GM10248 (cell line): ENCODE measurements at places on chromosomes 4 and X.

- DNase-seq: no peak
These were observed 537.5 kb downstream of the BCOR start for GRCh38 chrX:39560271-39560670.

DNA sequence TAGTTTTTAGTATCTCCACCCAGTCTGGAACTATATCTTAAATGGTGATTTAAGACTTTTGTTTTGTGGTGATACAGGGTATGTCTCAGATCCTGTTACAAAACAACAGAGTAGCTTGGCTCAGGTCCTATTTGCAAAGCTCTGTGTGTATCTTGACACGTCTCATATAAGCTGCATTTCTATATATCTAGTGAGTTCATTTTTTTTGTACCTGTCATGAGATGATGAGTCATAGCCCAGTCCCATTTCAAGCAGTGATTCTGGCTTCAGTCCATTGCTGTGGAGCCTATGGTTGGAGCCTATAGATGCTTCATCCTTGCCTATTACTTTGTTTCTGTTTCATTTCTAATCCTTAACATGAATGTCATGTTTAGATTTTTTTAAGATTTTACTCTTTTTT is 23.0 kb downstream of the GRXCR1 start:
- DNase-seq: no peak

DNA sequence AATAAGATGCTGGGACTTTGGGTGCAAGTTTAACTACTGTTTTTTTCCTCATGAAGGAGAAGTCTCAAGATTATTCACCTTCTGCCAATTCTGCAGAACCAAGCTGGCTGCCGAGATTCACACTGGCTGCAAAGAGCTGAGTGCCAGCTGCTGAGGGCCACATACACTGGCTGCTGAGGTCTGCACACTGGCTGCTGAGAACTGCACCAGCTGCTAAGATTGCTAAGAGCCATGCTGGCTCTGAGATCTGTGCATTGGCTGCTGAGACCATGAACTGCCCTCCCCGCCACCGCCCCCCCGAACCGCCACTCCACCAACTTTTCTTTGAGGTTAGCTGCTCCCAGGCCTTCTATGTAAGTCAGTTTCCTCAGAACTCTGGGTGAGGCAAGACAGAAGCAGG is 330.3 kb downstream of the CBLL2 start:
- DNase-seq: no peak

- no peak for DNase-seq
These were observed 2.9 kb upstream of the CCSER1 start for GRCh38 chr4:90124276-90124675.

DNA sequence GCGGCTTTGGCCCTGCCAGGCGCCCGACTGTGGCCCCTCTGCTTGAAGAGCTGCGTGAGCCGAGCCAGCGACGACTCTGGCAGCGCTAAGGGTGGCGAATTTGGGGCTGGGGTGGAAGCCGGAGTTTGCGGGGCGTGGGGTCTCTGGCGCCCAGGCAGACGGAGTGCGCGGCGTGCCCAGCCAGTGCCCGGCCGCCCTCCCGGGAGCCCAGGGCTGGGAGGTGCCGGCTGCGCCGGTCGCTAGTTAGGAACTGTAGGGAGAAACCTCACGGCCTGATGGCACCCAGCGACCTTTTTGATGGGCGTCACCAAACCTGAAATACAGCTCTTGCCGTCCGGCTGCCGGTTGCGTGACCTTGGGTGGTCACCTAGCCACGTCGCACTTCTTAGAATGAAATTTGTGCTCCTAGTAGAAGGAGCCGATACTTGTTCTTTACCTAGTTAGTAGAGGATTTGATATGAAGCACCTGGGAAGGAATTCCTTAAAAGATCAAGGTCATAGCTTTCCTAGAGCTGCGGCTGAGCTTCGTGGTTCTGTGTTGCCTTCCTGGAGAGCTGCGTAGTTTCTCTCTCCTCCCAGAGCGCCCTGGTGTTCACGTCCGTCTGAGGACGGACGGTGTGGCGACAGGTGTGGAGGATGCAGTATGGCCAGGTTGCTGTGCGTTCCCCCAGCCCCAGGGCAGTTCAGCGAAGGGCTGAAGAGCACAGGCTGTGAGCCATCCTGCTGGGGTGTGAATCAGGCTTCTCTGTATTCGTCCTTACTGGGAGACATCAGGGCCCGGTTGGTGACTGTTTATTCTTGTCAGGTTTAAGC is 680 bp downstream of the MAEA start:
- no peak for DNase-seq

DNA sequence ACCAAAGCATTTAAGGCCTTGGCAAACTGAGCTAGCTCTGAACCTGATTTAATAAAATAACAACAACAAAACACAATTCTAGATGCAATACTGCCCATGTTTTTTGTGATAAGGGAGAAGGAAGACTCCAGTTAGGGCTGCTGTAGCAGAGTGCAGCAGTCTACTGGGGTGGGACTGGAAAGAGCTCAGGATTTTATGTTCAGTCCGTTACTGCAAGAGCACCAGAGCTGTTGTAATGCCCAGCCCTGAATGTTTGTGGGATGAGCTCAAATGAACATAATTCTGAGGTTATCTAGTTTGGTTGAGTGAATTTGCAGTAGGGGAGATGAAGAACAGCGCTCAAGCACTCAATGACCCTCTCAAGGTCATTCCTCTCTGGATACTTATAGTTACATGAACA is 743.8 kb downstream of the FAT4 start:
- no peak for DNase-seq

DNA sequence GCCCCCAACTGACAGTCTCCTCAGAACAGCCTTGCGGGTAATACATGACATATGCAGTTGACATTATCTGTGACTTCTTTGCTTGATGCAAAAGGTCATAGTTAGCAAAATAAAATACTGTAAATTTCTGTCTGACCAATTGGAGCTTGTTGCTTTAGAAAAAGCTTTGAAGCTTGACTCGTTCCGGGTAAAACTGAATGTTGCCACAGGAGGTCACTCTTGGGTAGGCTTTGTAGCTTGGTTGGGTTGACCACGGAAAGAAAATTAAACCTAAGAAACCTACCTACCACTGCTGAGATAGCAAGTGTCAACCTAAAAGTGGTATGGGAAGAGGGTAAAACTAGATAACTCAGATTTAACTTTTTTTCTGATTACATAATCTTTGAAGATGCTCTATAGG is 23.2 kb downstream of the PRPS2 start:
- DNase-seq: peak; percentile 57

GRCh38 chrX:42678133-42678532 is 99.8 kb downstream of the PPP1R2C start:
- no peak for DNase-seq

DNA sequence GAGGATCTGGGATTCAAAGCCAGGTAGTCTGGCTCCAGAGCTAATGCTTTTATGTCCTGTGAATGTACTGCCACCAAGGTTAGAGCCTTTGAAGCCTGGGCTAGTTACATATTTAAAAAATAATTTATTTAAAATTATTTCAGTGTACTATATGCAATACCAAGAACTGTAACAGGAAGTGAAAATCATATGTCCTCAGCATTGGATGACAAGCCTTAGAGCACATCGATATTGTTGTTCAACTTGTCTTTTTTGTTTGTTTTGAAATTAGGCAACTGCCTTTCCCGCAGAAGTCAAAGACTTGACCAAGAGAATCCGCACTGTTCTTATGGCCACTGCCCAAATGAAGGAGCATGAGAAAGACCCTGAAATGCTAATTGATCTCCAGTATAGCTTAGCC is 73.1 kb upstream of the IL13RA1 start:
- no peak for DNase-seq

GRCh38 chrX:33285550-33285949 is 74.2 kb upstream of the DMD start:
- no peak for DNase-seq

DNA sequence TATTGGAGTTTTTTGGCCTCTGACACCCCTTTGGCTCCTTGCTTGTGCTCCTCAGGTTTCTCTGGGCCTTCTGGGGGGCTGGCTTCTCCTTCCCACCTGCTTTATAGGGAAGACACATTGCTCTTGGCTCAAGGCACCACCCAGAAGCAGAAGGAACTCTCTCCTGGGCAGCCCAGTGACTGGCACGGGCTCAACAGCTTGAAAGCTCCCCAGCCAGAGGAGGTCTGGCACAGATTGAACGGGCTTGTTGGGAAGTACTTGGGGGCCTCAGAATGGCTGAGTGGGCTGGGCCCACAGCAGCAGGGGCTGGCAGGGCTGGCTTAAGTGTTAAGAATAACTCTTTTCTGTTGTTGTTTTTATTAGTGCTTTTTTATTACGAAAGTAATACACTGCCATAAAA is 11.2 kb upstream of the ZNF185 start:
- DNase-seq: no peak

DNA sequence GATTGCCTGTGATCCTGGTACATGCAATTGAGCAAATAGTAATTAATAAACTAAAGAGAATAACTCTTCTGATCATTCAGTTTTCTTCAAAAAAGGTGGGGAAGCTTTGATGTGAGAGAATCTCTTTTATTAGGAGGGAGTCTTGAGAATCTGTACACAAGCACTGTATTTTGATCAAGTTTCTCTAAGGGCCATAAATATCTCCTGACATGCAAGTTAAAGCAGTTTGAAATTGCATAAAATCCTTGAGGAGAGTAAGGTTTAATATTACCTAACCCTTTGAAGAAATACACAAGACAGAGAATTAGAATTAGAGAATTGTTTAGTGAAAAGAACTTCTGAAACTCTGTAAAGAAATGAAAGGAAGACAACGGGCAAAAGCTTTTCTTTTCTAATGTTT is 326.9 kb downstream of the FAT4 start:
- DNase-seq: no peak

GRCh38 chr4:154467886-154468285 is 23.7 kb downstream of the DCHS2 start:
- no peak for DNase-seq

DNA sequence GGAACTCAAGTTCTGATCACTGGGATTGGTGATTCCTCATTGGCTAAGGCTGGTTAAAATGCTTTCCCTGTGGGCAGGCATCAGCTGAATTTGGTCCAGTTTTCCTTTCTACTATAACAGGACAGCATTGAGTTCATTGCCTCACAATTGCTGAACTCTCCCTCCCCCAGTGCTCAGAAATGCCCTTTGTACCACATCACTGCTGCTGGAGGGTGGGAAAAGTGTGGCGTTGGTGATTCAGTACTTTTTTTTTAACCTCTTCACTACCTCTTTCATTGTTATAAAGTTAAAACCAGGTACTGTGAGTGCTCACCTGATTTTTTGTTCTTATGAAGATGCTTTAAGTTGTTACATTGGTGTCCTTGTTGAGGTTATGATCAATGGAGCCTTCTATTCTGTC is 69.3 kb upstream of the IL2 start:
- DNase-seq: no peak

DNA sequence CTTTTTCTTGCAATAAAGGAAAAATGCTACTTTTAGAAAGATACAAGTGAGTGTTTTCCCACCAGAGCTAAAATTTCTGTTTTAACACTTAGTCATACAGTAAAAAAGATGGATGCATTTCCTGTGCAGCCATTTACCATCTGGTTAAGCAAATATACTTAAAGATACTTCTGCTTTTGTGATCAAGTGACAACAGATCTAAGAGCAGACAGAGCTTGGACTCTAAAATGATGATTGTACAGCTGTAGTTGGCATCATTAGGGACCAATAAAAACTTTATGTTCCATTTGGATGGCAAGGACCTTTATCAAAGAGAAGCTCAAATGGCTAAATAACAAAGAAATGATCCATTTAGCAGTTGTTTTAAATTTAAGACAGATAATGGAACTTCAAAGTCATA is 270.8 kb downstream of the FSTL5 start:
- no peak for DNase-seq

DNA sequence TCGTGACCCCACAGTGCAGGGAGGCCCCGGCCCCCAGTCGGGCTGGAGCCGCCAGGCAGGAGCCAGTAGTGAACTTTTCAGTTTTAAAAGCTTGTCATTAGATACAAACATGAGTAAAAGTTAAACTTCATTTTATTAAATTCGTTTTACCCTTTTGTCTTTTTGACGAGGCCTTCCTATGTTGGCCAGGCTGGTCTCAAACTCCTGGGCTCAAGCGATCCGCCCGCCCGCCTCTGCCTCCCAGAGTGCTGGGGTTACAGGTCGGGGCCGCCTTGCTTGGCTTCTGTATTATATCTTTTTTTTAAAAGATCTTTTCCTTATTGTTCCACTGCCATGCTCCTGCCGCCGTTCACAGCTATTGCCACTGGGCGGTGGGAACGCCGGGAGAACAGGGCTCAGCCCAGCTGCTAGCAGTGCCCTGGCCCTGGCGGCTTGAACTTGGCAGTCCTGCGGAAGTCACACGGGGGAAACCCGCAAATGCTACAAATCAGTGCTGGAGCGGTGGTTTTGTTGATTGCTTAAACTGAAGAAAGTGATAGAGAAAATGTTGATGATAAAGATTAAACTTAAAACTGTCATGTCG is 968 bp upstream of the NELFA start:
- DNase-seq: peak; percentile 59

DNA sequence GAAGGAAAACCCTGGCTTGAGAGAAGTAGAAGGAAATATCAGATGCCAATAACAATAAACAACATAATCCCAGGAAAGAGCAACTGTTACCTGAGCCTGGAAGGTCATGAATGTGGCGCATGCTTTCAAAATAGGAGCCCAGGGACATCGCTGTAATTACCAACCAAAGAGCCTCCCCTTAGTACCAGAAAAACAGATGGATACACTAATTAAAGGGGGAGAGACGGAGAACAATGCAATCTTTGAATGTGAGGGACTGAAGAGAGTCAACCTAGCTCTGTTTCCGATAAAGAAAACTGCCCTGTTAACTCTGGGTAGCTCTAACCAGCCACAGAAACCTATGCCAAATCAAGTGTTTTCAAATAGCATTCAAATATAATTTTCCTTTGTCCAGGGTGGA is 161.4 kb downstream of the ENOX2 start:
- no peak for DNase-seq

- no peak for DNase-seq
These were observed 184.5 kb downstream of the KIT start for GRCh38 chr4:54842226-54842625.

DNA sequence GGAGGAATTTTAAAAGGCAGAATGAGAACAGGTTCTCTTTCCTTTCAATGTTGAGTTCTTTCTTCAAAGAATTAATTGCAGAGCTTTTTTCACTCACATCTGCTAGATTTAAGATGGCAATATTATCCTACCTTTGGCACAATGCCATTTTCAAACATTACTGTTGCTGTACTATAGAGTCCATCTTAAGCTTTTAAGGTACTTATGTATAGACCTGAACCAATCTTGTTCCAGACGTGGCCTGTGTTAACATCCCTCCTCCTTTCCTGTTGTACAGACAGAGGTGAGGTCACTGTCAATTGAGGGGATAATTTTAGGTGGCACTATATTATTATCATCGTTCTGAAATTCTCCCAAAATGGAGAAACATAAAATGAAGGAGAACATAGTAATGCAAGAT is 53.0 kb upstream of the MYOZ2 start:
- no peak for DNase-seq

GRCh38 chr4:3613967-3614730 is 81.9 kb upstream of the LRPAP1 start:
- no peak for DNase-seq

DNA sequence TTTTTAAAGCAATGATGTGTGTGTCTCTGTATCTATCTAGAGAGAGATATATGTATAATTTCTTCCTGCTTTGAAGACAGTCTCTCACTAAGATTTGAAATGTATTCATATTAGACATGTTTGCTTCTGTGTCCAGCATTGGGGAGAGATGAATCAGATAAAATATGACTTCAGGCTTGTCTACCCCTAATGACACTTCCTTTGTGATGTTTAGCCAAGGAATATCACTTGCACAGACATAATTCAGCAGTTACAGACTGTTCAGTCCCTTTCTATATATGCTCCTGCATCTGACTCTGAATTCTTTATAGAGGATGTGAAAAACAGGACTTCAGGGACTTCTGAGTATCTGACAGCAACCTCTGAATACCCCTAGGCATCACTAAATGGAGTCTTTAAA is 158.4 kb downstream of the DCLK2 start:
- no peak for DNase-seq

- no peak for DNase-seq
These were observed 244.2 kb upstream of the MAB21L2 start for GRCh38 chr4:150337734-150338133.
